ENCODE measurements at places on chromosomes 4 and X.

DNA sequence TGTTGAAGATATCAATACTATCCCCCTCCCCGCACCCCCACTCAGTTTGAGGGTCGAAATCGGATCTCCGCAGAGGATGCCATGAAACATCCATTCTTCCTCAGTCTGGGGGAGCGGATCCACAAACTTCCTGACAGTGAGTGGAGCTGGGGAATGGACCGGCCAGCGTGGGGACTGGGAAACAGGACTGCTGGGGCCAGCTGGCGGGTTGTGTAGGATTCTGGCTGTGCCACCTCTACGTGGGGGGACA, 5.5 kb upstream of the USP11 start:
- no peak for DNase-seq

DNA sequence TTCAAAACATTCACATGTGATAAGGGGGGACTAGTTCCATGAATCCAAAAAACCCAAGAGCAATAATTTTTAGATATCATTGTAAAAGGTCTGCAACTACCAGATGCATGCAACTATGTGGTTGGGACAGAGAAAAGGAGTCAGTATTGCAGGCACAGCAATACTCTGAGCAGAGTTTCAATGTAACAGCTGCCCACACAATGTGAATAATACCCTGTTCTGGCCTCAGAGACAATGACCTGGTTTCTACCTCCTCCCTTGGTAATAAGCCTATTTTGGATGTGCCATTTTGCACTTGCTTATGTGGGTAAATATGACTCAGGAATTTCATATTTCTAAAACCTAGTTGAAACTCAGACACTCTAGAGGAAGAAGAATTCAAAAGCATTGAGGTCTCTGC, 194.8 kb upstream of the RASGEF1B start:
- no peak for DNase-seq

GRCh38 chr4:151408630-151409469, at the start of gene FHIP1A:
FHIP1A (plus strand) TSS chr4:151409176; CDS start chr4:151566260, 157,084 bp downstream.
- peak; percentile 45 for DNase-seq

GRCh38 chrX:54049801-54050200, 5.5 kb upstream of the PHF8 start:
- DNase-seq, result no peak

- no peak for DNase-seq
Measured at GRCh38 chr4:10032625-10033024, 11.3 kb upstream of the SLC2A9 start.
